Activated naive CD4-positive, alpha-beta T cell treated with anti-CD3 and anti-CD28 coated beads for 36 hours (primary cell): ENCODE measurements at places on chromosomes 5 and 9. TPM values are rescaled to one million over a fixed set of nuclear protein-coding genes. Genes with fewer than 3 reads are reported as not detected.

CCIN gene
- not detected for total RNA-seq

SLC6A18 gene
- total RNA-seq: not detected

BNC2 gene
- not detected for total RNA-seq

TMC1 gene
- not detected for total RNA-seq

GRCh38 chr5:74639807-74640449, 600 bp downstream of the ENC1 start:
- peak; percentile 55 for DNase-seq

DNA sequence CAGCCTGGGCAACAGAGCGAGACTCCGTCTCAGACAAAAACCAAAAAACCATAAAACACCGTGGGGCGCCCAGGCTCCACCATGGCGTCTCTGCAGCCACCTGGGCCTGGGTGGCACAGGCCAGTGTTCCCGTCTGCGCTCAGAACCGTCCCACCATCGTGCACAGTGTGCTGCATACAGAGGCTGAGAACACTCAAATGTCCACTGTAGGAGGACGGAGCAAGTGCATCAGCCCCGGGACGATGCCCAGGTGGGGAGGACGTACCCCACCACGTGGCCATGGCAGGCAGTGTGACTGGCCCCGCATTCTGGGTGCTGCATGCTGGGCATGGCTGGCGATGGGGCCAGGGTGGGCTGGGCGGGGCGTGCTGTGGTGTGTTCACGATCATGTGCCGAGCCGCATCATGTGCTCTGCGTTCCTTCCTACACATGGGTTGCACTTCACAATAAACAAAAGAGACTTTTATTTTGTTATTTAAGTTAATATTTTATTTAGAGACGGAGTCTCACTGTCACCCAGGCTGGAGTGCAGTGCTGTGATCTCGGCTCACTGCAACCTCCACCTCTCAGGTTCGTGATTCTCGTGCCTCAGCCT, 37.8 kb downstream of the EXD3 start:
- DNase-seq: no peak

- no peak for DNase-seq
Observed at GRCh38 chr9:83355024-83355444, 183.2 kb downstream of the FRMD3 start.

DNA sequence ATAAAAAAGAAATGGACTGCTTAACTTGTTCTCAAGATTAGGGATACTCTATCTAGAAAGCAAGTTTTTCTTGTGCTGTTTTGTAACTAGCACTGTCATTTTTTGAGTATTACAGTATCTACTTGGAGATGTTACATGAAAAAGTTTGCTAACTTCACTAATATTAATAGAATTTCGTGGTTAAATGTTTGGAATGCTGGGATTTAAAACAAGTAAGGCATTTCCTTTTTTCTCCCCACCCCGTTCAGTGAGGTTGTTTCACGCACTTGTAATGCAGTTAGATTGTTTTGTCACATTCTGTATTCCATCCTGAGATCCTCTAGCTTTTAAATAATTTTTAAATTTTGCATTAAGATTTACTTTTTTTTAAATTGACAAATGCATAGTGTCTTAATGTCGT, 20.0 kb upstream of the TEK start:
- DNase-seq: no peak

GRCh38 chr9:130183133-130183762, 11.0 kb downstream of the NCS1 start:
- DNase-seq: no peak

DNA sequence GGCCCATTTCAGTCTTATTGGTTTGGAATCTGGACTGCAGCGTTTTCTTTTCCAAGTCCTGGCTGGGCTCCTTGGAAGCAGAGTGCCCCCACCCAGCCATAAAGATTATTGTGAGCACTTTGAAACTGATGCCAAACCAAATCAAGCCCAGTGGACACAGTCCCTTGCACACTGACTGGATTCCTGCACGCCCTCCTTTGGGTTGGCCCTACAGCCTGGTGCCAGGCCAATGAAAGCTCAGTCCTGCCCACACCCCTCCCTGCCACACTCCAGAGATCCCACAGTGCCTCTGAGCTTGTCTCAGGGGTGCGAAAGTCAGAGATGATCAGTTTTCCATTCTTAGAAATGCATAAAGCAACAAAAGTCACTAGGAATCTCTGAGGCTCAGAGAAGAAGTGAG, 181.9 kb downstream of the CETN3 start:
- DNase-seq: no peak

DNA sequence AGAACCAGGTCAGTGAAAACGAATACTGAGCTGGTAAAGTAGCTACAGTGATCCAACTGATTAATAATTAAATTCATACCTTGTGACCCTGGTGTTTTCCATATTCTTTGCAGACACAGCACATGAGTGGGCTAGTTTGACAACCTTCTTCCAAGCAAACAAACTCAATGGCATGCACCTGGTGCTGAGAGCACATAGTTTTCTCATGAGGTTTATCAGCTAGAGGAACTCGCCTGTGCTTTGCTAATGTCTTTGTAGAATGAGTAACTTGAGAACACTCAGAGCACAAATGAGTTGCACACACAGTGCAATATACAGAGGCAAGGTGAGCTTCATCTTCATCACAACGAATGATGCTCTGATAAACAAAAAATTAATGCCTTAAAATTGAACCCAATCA, 12.6 kb downstream of the TRIM23 start:
- DNase-seq: no peak

DNA sequence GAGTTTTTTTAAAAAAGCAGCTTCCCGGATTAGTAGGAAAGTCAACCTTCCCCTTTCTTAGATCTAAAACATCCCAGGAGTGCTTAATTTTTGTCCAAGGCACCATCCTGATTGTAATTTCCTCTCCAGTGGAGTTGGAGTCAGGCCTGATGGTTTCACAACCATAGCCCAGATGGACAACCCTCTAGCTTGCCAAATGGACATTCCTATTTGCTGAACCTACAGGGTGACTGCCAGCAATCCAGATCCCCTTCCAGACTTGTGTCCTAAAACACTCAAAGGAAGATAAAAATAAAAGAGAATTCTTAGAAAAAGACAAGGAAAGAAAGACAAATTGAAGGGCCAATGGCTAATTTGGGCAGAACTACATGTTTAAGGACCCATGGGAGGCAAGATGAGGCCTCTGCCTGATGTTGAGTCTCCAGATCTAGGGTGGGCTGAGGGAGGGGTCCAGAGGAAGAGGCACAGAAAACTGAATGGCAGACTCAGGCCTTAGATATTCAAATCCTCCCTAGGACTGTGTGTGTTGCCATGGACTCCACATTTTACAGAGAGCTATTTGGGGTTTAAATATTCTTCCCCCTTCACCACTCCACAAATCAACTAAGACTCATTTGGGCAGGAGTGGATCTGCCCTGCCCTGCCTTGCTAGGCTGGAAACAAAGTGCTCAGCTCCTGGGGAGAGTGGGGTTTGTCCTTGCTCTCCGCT, 38.5 kb upstream of the SLC44A1 start:
- no peak for DNase-seq

DNA sequence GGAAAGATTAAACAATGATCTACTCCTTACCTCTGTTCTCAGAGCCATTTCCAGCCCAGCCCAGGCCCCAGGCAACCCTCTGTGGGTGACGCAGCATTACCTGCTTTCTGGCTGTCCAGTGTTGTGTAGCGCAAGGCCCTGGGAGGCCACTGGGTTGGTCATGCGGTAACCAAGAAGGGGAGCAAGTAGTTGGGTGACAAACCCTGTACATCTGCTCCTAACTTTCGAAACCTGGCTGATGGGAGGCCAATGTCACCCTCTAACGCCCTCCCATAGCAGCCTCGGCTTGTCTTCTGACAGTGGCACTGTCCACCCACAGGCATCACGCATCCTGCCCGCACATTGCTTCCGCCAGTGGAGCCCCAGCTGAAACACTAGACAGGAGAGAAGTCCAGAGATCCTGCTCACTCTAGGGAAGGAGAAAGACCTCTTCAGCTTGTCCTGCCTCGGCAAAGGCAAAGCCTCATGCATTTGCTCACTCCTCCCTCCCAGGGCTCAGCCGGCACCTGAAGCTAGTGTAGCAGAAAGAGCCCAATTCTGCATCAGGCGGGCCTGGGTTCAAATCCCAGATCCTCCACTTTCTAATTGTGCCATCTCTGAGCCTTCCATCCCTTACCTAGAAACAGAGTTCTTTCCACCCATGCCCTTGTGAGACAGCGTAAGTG, 94.6 kb downstream of the ADAMTS2 start:
- DNase-seq: no peak

GRCh38 chr5:72817671-72818266, 1.3 kb downstream of the TNPO1 start:
- DNase-seq: no peak

DNA sequence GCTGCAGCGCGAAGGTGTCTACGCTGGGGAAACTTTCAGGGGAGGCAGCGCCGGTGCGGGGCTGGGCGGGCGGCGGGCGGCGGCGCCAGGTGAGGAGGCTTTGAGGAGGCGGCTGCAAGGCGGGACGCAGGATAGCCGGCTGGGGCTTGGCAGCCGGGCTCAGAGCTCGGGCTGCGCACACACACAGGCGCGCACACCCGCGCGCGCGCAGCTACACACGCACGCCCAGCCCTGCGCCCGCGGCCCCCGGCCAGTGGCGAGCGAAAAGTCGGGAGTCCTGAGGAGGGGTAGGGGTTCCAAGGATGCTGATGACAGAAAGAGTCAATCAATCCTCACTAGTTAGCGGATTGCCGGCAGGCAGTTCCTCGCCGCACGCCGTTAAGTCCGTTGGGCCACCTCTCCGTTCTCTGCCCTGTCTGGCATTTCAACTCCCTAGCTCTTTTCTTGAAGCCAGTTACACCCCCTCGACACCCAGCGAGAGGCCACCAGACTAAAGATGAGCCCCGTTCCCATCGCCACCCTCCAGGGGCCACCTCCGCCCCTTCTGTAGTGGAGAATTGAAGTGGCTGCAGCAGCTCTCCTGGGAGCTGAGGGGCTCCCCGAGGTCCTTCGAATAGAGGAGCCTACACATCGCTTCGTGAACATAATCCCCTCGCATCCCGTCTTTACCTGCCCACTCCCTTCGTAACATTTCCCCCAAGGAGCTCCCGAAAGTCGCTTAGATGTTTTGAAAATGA, 1640.3 kb upstream of the C9orf72 start:
- no peak for DNase-seq

- no peak for DNase-seq
Observed at GRCh38 chr5:11037941-11038340, 276.9 kb upstream of the DAP start.

GRCh38 chr5:1111727-1112289, at the start of gene SLC12A7:
Gene SLC12A7 (minus strand): TSS chr5:1112063. CDS start chr5:1111991, 72 bp downstream.
- peak; percentile 66 for DNase-seq

GRCh38 chr5:65961633-65962032, 35.3 kb downstream of the ERBIN start:
- DNase-seq: peak; percentile 27

- DNase-seq: no peak
Observed at GRCh38 chr9:133728856-133729616, 9.1 kb downstream of the SARDH start.

- no peak for DNase-seq
Observed at GRCh38 chr9:123107639-123108285, 74.3 kb downstream of the GPR21 start.

DNA sequence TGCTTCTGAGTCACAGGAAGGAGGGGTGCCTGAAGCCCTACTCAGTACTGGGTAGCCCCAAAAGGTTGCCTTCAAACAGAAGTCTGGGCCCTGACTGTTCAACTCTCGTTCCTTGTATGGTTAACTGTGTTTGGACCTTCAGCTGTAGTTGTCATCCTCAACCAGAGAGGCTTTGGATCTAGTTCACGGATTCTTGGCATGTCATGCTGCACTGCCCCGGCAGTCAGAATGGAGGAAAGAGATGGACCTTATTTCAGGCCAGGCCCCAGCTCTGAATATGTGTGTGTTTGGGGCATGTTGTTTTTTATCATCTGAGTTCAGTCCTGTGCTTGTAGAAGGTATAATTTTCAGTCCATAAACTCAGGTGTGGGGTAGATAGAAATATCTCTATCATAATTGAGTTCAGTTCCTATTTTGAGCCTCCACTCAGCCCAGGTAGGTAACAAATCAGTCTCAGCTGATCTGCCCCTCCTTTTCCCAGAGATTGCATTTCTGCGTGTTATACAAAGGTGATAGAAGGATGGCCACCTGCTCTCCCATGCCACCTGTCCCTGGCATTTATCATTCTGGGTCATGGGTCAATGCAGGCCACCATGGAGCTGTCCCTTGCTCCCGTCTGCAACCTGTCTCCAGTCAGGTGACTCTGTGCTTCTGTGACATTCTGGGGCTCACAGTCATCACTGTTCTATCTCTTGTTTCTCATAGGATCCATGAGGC, 127.5 kb upstream of the CPEB4 start:
- DNase-seq: no peak

DNA sequence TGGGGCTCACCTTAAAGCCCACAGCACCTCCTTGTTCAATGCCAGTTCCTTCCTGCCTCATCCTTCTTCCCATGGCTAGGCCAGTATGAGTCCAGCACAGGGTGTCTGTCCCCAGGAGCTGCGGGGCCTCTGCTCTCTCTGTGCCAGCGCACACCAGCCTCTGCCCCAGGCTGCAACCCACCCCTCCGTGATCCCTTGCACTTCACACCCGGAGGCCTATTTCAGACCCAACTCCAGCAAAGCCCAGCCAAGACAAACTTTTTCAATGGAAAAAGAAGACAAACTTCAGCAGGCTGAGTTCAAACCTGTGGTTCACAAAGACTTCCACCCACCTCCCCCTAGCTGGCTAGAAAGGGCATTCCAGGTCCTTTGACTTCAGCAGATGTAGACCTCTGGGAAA, 56.2 kb upstream of the OTULINL start:
- no peak for DNase-seq

DNA sequence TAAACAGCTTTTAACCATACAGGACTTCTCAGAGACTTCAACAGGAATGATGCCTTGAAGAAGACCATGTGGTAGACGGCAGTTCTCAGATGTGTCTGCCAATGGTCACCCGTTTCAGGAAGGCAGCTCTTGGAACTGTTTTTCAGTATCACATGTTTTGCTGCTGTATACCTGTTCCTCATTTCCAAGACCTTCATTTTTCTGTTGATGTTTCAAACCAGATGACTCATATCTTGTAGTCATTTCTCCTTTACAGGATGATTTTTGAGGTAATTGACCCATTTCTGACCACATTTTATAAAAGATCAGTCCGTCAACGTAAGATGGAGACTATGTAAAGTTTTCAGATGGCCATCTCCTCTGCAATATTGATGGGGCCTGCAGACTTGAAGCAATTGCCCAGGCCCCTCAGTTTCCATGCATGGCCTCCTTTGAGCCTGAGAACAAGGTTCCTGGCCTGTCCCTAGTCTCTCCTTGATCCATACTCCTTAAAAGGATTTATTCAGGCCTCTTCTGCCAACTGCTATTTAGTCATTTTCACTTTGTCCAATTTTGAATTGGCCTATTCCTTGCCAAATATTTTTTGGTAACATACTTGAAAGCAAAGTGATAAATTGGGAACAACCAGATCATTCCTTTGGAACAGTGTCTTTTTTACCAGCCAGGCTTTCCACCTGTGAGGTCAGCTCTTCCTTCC, 128.6 kb downstream of the PDZD2 start:
- DNase-seq: no peak
